Jurkat, Clone E6-1 (cell line): ENCODE measurements at places on chromosomes 1 and 21.

- peak; percentile 11 for DNase-seq
Measured at GRCh38 chr21:17454315-17455027, 58.4 kb upstream of the CXADR start.

- no peak for DNase-seq
Measured at GRCh38 chr1:234309243-234309597, 64.0 kb upstream of the COA6 start.

- no peak for DNase-seq
Measured at GRCh38 chr1:148263906-148264255, 111.8 kb upstream of the NBPF11 start.

DNA sequence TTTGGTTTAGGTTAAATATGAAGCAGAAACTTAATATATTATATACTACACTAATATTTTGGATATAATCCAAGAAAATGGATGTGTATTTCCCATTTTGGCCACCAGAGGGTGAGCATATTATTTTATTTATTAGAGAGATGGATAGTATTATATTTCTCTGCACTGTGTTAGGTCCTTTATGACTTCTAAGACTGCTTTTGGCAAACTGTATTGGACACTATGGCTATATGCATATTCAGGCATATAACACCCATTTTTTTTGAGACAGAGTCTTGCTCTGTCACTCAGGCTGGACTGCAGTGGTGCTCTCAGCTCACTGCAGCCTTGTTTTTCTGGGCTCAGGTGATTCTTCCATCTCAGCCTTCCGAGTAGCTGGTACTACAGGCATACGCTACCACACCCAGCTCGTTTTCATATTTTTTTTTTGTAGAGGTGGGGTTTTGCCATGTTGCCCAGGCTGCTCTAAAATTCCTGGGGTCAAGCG lies 17.8 kb upstream of the PGM1 start:
- DNase-seq: no peak

- DNase-seq: peak; percentile 36
Measured at GRCh38 chr1:89633248-89633799, 404 bp downstream of the LRRC8C start.

DNA sequence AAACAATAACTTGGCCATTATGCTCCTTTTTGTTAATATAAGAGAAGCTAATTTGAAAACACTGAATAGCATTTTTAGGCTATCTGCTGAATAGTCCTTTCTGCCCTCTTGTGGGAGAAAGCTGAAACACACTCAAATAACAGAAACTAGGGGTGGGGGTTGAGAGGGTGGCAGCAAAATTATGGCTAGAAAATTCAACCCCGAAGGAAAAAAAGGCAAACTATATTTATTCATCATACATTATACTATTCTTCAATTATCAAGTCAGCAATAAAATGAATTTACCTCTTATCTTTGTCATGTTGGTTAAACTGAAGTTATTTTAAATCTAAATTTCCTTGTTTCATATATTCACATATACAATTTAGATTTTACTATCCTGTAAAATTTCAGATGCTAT lies 255.9 kb downstream of the FAF1 start:
- DNase-seq: peak; percentile 38

DNA sequence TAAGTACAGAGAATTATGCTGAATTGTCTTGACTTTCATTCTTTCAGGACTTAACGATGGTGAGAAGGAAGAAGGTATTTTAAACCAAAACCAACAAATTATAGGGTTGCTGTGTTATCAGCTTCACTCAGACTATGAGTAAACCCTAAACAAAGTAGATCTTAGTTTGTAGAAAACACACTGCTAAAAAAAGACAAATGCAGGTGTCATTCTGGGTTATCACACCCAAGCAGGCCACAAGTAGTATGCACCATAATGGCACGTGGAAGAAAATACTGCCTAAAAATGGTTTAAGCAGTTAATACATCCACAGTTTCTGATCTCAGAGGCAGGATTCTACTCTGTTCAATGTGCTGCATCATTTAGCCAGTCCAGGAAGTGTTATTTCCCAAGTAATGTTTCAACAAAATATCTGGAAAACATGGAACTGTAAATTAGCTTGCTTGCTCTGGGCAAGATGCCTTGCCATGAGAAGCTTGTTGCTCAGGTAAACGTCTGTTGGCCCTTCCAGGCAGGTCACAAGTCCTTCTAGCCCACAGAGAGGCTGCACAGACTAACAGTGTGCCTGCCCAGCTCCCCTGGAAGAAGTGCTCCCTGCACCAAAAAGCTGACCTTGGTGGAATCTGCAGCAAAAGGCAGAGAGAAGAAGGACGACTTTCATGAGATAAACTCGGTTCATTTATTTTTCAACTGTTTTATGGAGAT lies 4.1 kb downstream of the DIPK1A start:
- DNase-seq: peak; percentile 61

DNA sequence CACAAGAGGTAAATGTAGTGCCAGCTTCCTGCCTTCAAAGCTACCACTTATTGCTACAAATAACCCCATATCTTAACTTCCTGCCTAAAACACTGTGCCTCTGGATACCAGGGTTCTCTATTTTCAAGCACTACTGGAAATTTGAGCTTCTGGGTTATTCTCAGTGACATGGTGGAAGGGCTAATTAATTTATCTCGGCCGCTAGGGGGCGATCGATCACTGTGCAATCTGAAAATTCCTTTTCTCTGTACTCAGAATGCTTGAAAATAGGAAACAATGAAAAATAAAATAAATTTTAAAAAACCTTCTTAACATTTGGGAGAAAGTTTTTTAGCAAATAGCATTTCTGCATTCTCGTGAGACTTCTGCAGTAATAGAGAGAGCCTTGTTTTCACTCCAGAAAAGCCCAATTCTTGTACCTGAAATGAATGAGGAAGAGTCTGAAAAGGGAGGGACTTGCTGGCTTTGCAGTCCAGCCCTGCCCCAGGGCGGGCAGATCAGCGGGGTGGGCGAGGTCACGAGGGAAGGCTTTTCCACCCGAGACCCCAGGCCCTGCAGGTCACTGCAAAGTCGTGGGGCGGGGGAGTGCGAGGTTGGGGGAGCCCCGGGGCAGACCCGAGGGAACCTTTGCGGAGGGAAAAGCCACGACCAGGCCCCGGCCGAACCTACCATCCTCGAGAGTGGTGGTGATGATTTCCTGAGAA lies 276.7 kb downstream of the PCP4 start:
- peak; percentile 34 for DNase-seq

DNA sequence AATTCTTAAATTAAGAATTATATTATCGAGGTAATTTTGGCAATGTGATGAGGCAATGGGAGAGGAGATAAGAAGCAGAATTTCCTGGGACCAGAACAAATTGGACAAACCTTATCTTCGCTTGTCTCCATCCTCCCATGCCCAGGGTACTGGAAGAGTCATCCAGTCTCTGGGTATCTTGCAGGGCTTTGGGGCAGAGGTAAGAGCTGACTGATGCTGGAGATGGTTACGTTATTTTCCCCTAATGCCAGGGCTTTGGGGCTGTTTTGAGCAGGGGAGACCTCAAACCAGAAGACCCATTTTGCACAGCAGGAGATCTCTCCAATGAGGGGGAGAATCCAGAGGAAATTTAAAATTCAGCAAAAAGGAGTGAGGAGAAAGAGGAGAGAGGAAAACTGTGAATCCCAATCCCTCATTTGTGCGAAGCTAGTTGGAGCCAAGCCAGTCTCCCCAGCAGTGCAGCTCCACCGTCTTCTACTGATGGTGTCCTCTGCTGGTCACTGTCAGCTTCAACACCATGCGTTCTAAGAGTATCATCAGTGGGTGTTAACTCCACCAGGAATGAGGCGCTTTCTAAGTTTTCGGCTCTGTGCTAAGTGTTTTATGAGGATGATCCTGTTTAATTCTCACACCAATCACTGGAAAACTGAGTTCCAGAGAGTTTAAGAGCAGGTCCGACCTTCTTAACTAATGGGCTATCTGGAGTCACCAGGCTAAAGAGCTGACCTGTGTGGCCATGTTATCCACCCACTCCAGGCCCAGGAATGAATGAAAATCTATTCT lies 86.8 kb upstream of the CD34 start:
- peak; percentile 49 for DNase-seq

- DNase-seq: no peak
Measured at GRCh38 chr1:201838381-201838780, 9.4 kb downstream of the IPO9 start.

- no peak for DNase-seq
Measured at GRCh38 chr1:24850328-24850920, 79.7 kb downstream of the RUNX3 start.

DNA sequence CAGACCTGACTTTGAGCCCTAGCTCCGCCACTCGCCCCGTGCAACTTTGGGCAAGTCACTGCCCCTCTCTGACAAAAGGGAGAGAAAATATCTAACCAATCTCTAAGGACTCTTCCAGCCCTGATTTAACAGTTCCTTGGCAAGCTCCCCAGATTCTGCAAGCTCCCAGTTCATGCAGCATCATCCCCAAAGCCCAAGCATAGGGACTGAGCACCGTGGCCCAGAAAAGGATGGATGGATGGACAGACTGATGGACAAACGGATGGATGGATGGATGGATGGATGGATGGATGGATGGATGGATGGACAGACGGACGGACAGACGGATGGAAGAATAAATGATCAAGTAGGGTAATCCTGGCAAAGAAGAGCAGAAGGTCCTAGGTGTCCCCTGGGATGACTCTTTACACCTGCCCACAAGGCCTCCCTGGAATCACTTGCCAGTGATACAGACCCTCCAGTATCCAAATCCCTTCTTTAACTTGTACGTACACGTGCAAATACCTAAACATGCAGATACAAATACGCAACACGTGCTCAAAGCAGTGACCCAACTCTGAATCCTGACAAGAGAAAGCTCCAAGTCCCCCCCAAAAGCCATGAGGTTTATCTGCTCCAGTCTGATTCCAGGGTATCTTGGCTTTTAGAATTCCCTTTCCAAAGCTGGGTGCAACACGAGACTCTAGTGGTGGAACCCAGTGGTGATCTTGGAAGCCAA lies 16.0 kb downstream of the IFFO2 start:
- no peak for DNase-seq

- peak; percentile 5 for DNase-seq
Measured at GRCh38 chr1:66013371-66013770, 220.7 kb downstream of the PDE4B start.

DNA sequence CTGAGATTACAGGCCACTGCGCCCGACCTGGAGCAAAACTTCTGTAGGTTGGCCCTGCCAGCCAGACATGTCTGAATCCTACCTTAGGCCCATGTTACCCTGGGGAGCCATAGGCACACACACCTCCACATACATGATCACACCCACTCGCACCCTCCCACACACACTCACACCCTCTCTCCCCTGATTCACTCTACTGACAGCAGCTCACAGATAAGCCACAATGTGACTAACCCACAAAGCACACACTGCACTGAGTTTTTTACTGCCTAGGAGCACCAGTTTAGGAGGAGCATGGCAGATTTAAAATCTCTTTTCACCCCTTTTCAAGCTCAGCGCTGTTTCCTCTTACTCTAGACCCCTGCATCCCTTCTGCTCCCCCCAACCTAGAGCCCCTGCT lies 41.7 kb downstream of the SLC30A1 start:
- no peak for DNase-seq

- no peak for DNase-seq
Measured at GRCh38 chr1:42820813-42821212, 3.6 kb upstream of the SVBP start.

- no peak for DNase-seq
Measured at GRCh38 chr1:44212355-44213221, 683 bp upstream of the DMAP1 start.

DNA sequence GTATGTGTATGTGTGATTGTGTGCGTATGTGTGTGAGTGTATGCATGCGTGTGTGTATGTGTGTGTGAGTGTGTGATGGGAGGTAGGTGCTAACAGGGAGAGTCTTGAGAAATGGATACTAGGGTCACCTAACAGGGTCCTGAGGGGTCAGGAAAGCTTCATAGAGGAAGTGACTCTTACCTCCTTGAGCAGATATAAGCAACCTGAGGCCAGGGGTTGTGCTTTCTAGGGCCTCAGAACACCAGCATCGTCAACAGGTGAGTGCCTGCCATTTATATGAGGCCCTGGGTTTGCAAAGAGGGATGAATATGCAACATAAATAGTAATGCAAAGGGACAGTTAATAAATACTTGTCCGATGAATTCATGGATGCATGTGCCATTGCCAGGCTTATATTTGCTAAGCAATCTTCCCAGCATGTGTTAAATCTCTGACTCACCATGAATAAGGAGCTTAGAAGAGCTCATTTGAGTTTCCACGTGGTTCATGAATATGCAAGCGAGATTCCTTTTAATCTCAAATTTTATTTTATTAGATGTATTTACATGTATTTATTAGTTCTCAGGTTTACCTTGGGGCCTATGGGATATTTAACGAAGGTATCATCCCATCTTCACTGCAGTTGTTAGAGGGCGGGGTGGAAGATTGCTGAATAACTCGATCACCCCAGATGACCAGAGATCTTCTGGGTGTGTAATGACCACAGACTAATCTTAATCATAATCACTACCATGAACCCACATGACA lies 438.3 kb downstream of the CAMTA1 start:
- no peak for DNase-seq

- DNase-seq: no peak
Measured at GRCh38 chr1:102472520-102472919, 475.8 kb upstream of the OLFM3 start.

- no peak for DNase-seq
Measured at GRCh38 chr1:104699433-104699832, 949.7 kb downstream of the AMY1C start.

- no peak for DNase-seq
Measured at GRCh38 chr21:35147439-35147838, 98.3 kb upstream of the RUNX1 start.

GRCh38 chr21:43762303-43763128 lies 13.6 kb downstream of the CSTB start:
- no peak for DNase-seq

DNA sequence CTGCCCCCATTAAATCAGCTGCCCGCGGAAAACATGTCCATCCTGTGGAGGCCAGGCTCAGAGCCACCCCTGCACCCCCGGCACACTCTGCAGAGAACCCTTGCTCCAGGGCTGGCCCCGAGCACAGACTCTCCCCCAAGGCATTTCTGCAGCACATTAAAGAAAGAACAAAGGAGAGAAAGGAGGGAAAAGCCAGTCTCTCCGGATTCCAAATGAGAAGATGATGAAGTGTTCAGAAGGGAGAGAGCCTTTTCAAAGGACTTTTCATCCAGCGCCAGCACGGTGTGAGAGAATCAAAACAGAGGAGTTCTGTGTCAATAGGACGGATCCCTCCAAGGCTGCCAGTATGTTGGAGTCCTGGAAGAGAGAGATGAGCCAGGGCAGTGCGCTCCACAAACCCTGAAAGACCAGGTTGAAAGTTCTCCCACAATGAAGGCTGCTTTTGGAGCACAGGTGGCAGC lies 498.3 kb downstream of the NPHP4 start:
- no peak for DNase-seq

DNA sequence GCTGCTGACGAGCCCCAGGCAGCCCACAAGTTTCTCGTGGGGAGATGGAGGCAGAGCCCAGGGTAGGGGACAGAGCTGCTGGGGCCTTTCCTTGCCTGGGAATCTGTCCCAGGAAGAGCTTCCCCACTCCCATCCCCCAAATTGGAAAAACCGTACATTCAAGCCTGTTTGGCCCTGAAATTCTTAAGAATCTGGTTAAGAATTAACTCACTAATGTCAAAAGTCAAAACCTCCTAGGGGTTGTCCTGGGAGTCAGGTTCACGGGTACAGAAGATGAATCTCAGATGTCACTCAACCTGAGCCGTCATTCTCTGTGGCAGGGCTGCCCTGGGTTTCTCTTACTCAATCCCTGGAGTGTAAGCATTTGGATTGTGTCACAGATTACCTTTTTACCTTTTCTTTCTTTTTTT lies 8.4 kb downstream of the C1orf115 start:
- DNase-seq: no peak
